Activated T-helper 17 cell treated with anti-CD3 and anti-CD28 coated beads, Interleukin-2, amount 50 U/mL, for 72 hours (primary cell): ENCODE measurements at places on chromosomes 6 and 20. TPM values are rescaled to one million over a fixed set of nuclear protein-coding genes. Genes with fewer than 3 reads are reported as not detected.

DNA sequence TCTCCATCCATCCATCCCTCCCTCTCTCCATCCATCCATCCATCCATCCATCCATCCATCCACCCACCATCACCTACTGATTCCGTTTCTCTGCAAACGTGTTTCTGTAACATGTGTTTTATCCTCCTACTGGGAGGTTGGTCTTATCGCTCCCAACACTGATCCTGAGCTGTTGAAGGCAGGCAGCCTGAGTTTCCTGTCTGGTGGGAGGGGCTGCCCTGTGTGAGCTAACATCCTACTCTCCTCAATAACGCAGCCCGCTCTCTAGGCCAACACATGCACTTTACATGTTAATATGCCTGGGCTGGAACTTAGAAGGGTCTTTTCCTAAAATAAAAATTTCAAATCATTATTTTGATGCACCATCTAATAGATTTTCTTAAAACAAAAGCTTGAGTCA is 126.5 kb downstream of the WDR27 start:
- H3K27me3 ChIP-seq: no peaks in the 10 kb centered on the region
- no peaks in the 10 kb centered on the region for H3K4me1 ChIP-seq
- H3K27ac ChIP-seq: no peak overlapping the region
- H3K36me3 ChIP-seq: no peaks in the 10 kb centered on the region

GRCh38 chr6:113018351-113019151 is 671.4 kb downstream of the RFPL4B start:
- no peaks in the 10 kb centered on the region for H3K36me3 ChIP-seq
- no peak for ATAC-seq

The ULBP2 gene
- total RNA-seq: not detected

The CTCFL gene
- not detected for total RNA-seq

The CCM2L gene
- not detected for total RNA-seq

DNA sequence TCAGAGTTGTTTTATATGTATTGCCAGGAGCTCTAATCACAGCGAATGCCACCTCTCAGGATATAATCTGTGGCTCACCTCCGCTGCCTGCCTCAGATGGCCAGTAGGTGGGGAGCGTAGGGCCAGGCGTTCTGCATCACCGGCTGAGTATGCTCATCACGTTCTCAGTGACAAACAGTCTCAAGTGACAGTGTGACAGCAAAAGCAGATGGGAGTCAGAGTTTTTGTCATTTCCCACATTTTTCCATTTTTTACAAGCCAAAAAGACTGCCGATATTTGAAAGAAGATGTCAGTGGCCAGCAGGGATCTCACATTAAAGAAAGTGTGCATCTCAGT is 208.7 kb downstream of the ALDH8A1 start:
- H3K36me3 ChIP-seq: no peaks in the 10 kb centered on the region
- H3K27me3 ChIP-seq: peaks cover 19% of the 10 kb centered on the region
- no peak overlapping the region for H3K27ac ChIP-seq

The LHFPL5 gene
- total RNA-seq: 0.26 TPM

GRCh38 chr20:17735206-17735804 is 35.5 kb downstream of the BANF2 start:
- no peak overlapping the region for H3K4me3 ChIP-seq
- no peak for ATAC-seq
- H3K27me3 ChIP-seq: peaks cover 13% of the 10 kb centered on the region
- no peaks in the 10 kb centered on the region for H3K36me3 ChIP-seq

The SDC4 gene
- 21.6 TPM for total RNA-seq

GRCh38 chr6:11069760-11070159 is 23.9 kb upstream of the SMIM13 start:
- H3K4me1 ChIP-seq: no peaks in the 10 kb centered on the region
- no peaks in the 10 kb centered on the region for H3K36me3 ChIP-seq
- no peak overlapping the region for H3K27ac ChIP-seq
- no peak for ATAC-seq

The RAB44 gene
- 0.32 TPM for total RNA-seq

The SLC22A2 gene
- not detected for total RNA-seq

DNA sequence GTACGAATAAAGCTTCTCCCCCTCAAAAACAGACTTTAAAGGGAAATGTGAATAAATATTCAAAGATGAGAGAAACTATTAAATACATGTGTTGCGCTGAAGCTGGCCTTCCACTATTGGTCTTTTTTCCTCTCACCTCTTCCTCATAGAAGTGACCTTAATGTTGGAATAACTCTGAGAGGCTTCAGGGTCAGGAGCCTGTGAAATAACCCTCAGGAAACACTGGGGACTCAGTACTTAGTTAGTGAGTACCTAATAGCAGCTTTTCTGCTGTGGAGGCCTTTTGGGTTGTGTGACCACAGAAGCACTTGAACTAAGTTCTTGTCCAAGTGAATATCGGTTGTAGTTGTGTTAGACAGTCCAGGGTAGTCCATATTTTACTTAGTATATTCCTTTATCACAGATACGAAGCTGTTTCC is 799 bp upstream of the SHPRH start:
- ATAC-seq: no peak
- H3K4me1 ChIP-seq: peaks cover 14% of the 10 kb centered on the region
- peak overlapping the region; percentile 95 for H3K4me3 ChIP-seq
- no peaks in the 10 kb centered on the region for H3K36me3 ChIP-seq

DNA sequence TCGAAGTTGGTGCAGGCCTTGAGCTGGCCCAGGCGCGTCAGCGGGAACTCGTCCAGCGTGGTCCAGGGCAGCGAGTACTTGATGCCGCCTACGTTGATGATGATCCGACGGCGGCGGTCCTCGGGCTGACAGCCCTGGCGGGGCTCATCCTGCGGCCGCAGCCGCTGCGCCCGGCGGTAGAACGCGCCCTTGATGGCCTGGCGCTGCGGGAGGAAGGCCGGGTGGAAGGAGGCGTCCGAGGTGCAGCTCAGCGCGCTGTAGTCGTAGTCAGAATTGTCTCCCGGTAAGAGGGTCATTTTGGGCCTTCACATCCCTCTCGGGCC is 12.9 kb downstream of the KCNG1 start:
- no peak overlapping the region for H3K4me3 ChIP-seq
- no peaks in the 10 kb centered on the region for H3K36me3 ChIP-seq
- ATAC-seq: no peak

DNA sequence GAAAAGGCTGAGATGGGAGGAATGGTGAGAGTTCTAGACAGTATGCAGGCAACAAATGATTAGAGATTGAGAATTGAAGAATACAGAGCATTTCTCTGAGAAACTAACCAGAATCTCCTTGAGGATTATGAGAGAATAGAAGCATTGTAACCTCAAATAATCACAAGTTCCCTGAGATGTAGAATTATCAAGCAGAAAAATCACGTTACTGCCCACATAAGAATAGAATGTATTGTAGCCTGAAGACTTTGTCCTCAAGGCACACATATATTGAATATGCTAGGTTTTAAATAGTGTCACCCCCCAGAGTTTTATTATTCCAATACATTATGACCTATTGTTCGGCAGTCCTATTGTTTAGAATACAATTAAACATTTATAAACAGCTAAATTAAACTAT is 57.2 kb downstream of the CNKSR3 start:
- no peak for ATAC-seq
- H3K27ac ChIP-seq: no peak overlapping the region
- peaks cover under 1% of the 10 kb centered on the region for H3K4me1 ChIP-seq
- H3K4me3 ChIP-seq: no peak overlapping the region
- H3K27me3 ChIP-seq: peaks cover 8% of the 10 kb centered on the region
- H3K36me3 ChIP-seq: no peaks in the 10 kb centered on the region

The GINS1 gene
- 31.1 TPM for total RNA-seq

DNA sequence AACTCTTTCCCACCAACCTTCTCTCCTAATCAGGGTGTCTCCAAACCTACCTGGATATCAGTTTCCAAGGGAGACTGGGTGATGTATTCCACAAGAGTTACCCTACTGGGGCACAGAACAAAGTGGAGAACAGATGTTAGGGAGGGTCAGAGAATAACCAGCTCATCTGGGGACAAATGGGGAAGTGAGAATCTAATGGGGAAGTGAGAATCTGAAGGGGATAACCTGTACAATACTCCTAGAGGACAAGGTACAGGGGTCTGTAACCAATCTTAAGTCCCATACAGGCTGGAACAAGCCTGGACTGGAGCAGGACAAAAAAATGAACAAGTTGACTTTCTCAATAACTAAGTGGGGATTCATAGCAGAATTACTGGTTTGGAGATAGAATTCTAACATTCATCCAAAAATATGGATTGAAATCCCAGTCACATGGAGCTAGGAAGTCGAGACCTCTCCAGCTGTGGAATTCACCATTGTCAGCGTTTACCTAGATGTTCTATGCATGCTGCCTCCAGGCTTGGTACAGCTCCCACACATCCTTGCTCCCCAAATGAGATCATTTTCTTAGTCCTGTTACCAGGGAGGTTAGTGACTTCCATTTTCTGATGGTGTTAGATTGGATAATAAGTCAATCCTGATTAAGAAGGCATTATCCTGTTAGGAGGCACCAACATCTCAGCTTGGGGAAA is 214.8 kb upstream of the MOCS1 start:
- no peak for ATAC-seq
- no peak overlapping the region for H3K27ac ChIP-seq
- no peaks in the 10 kb centered on the region for H3K4me1 ChIP-seq
- no peaks in the 10 kb centered on the region for H3K36me3 ChIP-seq
- H3K27me3 ChIP-seq: no peaks in the 10 kb centered on the region

- H3K4me1 ChIP-seq: no peaks in the 10 kb centered on the region
- no peak for ATAC-seq
- H3K36me3 ChIP-seq: no peaks in the 10 kb centered on the region
- H3K4me3 ChIP-seq: no peak overlapping the region
Observed at GRCh38 chr6:104589940-104590339, 269.8 kb downstream of the HACE1 start.

DNA sequence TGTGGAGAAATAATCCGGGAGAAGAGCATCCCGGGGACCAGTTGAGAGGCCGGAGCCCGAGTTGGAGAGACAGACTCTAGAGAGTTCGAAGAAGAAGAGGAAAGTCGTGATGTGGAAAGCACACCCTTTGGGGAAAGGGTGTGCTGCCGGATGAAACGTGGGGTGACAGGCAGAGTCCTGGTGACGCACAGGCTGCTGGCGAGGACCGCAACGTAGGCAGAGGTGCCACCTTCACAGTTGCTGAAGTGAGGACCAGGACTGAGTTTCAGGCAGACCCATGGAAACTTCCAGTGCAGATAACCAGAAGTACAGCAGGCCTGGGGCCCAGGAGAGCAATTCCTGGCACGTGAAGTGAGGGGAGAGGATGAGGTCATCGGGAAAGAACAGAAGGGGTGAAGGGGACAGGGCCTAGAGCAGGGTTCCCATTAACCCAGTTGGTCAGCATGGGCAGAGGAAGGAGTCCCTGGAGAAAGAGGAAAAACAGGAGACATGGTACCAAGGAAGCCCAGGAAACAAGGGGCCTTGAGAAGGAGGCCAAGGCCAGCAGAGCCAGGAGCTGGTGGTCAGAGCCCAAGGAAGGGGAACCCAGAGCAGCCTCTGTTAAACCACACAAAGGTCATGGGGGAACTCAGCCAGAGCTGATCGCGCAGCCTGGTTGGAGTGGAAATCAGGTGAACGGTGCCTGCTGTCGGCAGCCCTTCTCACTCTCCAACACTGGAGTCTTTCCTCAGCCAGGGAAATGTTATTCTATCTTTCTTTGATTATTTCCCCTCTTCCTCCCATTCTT is 84.1 kb downstream of the PRND start:
- H3K4me1 ChIP-seq: peaks cover 10% of the 10 kb centered on the region
- peak overlapping the region; percentile 39 for H3K27ac ChIP-seq
- no peak for ATAC-seq
- H3K4me3 ChIP-seq: no peak overlapping the region
- no peaks in the 10 kb centered on the region for H3K27me3 ChIP-seq
- H3K36me3 ChIP-seq: peaks cover 59% of the 10 kb centered on the region

- H3K4me3 ChIP-seq: peak overlapping the region; percentile 93
- ATAC-seq: no peak
- H3K27me3 ChIP-seq: peaks cover 5% of the 10 kb centered on the region
- H3K36me3 ChIP-seq: peaks cover 50% of the 10 kb centered on the region
- H3K27ac ChIP-seq: peak overlapping the region; percentile 96
Observed at GRCh38 chr6:36873612-36874442, 776 bp downstream of the PPIL1 start.

DNA sequence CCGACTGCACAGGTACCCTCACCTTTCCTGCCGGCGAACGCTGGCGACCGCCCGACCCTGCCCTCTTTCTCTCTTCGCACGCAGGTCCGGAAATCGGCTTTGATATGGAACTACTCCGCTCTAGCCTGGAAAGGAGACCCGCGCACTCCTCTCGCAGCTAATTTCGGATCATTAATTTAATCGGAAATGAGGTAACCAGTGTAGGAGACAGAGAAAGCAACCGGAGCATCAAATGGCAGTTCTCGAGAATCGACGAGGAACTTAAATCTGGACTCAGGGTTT is 949 bp upstream of the ATXN1 start:
- H3K36me3 ChIP-seq: peaks cover 56% of the 10 kb centered on the region
- H3K27me3 ChIP-seq: no peaks in the 10 kb centered on the region
- H3K27ac ChIP-seq: peak overlapping the region; percentile 97
- ATAC-seq: peak; percentile 11
- peak overlapping the region; percentile 93 for H3K4me3 ChIP-seq
- H3K4me1 ChIP-seq: peaks cover 35% of the 10 kb centered on the region

- H3K4me3 ChIP-seq: no peak overlapping the region
- ATAC-seq: no peak
- no peak overlapping the region for H3K27ac ChIP-seq
Observed at GRCh38 chr6:89509777-89510281, 76.9 kb downstream of the ANKRD6 start.

The TCF21 gene
- total RNA-seq: not detected

The SIRPD gene
- not detected for total RNA-seq

DNA sequence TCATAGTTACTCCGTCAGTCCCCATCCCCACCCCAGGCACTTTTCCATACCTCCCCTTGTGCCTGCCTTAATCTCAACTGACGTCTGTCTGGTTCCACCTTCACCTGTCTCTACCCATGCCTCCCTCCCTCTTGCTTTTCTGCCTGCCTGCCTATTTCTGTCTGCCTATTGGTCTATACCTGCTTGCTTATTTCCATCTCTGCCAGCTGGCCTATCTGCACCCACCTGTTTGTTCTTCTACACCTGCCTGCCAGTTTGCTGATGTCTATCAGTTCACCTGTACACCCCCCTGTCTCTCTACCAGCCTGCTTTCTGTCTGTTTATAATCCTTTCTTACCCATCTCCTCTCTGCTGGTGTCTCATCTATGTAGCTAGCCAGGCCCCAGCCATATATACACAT is 87.5 kb downstream of the RALGAPA2 start:
- no peak overlapping the region for H3K27ac ChIP-seq
- no peaks in the 10 kb centered on the region for H3K4me1 ChIP-seq
- no peak for ATAC-seq
- H3K4me3 ChIP-seq: no peak overlapping the region
- no peaks in the 10 kb centered on the region for H3K27me3 ChIP-seq

The TMC2 gene
- not detected for total RNA-seq

GRCh38 chr6:160667639-160668481 is 3.8 kb upstream of the LPA start:
- no peaks in the 10 kb centered on the region for H3K4me1 ChIP-seq
- no peak for ATAC-seq
- no peaks in the 10 kb centered on the region for H3K36me3 ChIP-seq
- H3K27me3 ChIP-seq: peaks cover 25% of the 10 kb centered on the region
- H3K27ac ChIP-seq: no peak overlapping the region

The RALGAPA2 gene
- total RNA-seq: 19.2 TPM
